ENCODE measurements at places on chromosomes 3 and 15.

GRCh38 chr15:76987896-76988860, 6.7 kb upstream of the PSTPIP1 start:
- DNase-seq = no peak

GRCh38 chr15:55408012-55408928, at the start of the genes CCPG1 and PIERCE2:
TSS of gene CCPG1 (minus strand) at chr15:55408359. CDS start at chr15:55389424, 18,935 bp downstream.
TSS of gene PIERCE2 (plus strand) at chr15:55408495. CDS start at chr15:55408769, 274 bp downstream.
- peak; percentile 90 for DNase-seq

DNA sequence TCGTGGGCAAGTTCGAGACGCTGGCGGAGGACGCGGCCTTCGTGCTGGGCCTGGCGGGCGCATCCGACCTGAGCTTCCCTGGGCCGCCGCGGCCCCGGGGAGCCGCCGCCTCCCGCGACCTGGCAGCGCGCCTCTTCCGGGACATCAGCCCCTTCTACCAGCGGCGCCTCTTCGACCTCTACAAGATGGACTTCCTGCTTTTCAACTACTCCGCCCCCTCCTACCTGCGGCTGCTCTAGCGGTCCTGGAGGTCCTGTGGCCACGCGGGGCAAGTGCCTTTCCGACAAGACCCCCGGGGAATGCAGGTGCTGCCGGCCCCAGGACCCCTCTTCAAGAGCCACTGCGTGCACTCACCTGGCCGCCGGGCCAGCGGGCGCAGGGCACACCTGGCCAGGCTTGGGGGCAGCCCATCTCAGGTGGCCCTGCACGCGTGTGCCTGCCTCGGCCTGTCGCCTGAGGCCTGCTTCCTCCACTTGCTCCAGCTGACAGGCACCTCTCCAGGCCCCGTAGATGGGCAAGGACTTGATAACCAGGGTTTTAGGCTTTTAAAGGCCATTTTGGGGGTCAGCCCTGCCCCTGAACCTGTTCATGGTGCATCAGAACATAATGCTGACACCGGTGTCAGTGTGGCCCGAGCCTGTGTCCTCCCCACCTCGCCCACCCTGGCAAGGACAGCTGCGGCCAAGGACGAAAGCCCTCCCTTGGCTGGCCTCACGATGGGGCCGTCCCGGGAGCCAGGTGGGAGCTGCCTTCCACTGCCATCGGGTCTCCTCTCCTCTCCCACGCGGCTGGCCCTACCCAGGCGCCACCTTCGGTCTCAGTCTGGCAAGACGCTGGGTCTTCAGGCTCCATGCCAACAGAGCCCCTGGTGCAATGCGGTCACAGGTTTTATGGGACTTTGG, 16.1 kb downstream of the C3orf22 start:
- no peak for DNase-seq

DNA sequence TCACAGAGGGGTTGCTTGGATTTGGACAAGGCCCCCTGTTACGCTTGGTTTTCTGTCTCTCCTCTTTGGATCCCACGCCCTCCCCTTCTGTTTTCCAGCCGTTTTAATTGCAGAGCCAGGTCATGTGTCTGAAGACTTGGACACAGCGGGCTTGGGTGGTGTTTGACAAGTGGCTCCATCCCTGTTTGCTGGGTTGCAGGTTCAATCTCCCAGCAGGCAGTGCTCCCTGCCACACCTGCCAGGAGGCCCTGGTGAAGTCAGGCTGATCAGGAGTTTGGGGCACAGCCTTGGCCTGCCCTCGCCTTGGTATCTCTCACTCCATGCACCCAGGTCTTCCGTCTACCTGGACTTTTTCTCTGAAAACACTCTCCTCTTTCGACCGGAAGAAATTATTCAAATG, 59.0 kb downstream of the PLXNA1 start:
- DNase-seq = peak; percentile 16

DNA sequence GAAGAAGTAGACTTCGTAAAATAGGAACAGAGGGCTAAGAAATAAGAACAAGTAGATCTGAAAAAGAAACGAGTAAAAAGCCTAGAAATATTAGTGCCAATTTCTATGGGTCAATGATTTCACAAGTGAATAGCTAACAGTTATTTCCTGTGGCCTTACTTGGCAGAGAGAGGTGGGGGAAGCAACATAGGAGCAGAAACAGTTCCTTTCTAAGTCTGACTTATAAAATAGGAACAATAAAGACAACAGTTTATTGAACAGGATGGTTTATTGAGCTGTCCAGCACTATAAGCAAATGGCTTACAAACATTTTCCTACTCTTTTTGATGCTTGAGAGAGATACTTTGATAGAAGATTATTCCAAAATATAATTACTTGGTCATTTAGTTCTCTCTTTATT, 37.9 kb downstream of the AGTR1 start:
- no peak for DNase-seq

- DNase-seq = no peak
Observed at GRCh38 chr15:67465196-67465952, 55.6 kb upstream of the C15orf61 start.

DNA sequence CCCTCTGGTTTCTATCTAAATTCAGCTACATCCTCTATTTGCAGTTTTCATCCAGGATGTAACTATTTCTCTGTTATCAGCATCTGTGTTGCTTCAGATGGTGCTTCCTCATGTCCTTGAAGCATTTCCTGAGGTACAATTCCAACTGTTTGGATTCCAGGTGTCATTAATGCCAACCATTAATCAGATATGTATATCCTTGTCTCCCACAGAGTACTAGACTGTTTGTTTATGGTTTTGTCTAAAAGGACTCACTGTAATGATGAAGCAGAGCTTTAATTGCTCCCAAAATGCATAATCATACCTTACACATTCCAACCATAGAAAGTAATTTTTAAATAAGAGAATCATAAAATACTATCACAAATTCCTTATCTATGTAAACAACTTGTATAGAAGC, 288.5 kb upstream of the MME start:
- no peak for DNase-seq

GRCh38 chr3:140628606-140629005, 49.3 kb upstream of the TRIM42 start:
- DNase-seq = no peak

DNA sequence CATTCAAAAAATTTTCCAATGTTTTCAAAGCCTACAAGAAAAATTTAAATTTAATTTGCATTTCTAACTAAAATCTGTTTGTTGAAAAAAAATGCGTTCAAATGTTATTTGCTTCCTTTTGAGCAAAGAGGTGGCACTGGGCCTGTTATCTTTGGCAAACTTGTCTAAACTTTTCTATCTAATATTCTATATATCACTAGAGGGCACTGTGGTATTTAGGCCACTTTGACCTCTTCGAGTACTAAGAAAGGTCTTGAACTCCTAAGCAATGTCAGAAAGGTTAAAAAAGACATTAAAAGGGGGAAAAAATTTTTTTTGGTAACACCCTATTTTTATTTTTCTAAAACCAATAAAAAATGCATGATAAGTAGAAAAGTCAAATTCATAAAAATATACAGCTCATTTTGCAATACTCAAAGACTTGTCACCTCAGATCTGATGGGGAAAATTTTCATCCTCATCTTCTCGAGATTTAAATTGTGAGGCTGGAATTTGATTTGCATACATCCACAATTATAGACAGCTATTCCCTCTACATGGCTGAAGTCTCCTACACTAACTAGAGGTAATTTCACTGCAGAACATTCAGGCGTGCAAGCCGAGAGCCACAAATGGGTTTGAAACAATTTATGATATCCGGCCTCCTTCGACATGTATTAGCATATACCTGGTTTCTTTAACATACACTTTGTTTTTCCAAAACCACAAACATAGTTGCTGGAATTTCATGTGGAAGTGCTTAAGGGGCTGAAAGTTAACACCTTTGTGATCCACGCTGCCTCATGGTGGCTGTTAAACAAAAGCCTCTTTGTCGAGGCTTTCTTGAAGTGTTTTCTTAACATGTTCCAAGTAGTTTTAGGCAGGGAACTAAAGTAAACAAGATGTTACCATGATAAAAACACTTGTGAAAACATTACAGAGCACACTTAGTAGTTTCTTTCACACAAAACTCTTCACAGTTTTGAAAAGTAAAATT, 576.4 kb downstream of the FOXP1 start:
- no peak for DNase-seq

DNA sequence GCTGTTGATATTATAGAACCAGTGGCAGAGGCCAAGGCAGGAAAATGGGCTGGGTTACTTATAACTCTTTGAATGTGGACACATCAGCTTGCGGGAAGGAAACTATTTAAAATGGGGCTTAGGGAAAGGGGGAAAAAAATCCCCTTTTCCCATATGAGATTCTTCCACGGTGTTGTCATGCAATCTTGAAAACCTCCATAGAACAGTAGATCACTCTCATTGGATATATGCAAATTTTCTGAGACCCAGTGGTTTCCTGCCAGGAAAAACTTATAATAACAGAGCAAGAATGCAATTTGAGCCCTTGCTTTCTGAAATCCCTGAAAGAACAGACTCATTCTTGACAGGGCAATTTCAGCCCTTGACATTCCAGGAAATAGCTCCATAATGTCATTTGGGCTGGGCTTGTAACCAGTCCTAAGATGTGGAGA, 31.1 kb downstream of the TMEM212 start:
- DNase-seq = no peak

GRCh38 chr3:26623419-26624208, 1.0 kb downstream of the LRRC3B start:
- no peak for DNase-seq

DNA sequence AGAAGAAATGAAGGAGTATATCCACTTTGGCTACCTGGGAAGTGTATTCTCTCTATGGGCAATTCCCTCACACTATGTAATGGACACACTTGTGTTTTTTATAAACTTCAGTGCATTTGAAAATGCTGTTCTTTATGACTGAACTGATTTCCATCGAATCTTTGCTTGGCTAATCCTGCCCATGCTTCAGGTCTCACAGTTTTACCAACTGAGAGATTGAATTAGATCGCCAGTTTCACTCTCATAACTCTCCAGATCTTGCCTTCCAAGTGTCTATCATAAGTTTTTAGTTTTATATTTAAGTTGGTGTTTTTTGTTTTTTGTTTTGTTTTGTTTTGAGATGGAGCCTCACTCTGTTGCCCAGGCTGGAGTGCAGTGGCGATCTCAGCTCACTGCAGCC, 73.5 kb upstream of the MBNL1 start:
- DNase-seq = no peak

DNA sequence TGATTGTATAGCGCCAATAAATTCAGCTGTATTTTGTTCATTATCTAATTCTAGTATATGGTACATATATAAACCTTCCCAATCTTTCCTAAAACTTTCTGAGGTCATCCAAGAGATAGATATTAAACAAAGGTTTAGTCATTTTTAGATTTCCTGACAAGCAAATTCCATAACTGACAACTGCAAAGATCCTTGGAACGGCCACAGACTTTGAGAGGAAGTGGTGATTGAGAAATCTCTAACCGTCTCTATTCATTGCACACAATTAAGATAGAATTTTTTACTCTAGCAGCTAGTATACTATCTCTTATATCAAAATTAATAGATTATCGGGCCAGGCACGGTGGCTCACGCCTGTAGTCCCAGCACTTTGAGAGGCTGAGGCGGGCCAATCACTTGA, 4.7 kb downstream of the CSNK1G1 start:
- DNase-seq = no peak

GRCh38 chr3:150469931-150470740, 62.0 kb downstream of the TSC22D2 start:
- no peak for DNase-seq
